Stimulated activated naive B cell treated with anti-CD40 and anti-IgM and Interleukin-4, amounts not matched to agents 10 μg/mL and 1 μg/mL and 100 μg/mL, for 72 hours (primary cell): ENCODE measurements at places on chromosomes 4 and X.

- peaks cover 49% of the 10 kb centered on the region for H3K36me3 ChIP-seq
- H3K27ac ChIP-seq: no peak overlapping the region
- no peak overlapping the region for H3K4me3 ChIP-seq
- H3K4me1 ChIP-seq: no peaks in the 10 kb centered on the region
These were observed 21.5 kb upstream of the GTPBP6 start for GRCh38 chrX:340121-340520.

GRCh38 chrX:139192386-139192961 lies 338.1 kb upstream of the F9 start:
- H3K4me3 ChIP-seq: no peak overlapping the region
- no peaks in the 10 kb centered on the region for H3K36me3 ChIP-seq
- no peak overlapping the region for H3K27ac ChIP-seq
- H3K4me1 ChIP-seq: no peaks in the 10 kb centered on the region
- H3K27me3 ChIP-seq: peaks cover 12% of the 10 kb centered on the region
- no peak for DNase-seq

DNA sequence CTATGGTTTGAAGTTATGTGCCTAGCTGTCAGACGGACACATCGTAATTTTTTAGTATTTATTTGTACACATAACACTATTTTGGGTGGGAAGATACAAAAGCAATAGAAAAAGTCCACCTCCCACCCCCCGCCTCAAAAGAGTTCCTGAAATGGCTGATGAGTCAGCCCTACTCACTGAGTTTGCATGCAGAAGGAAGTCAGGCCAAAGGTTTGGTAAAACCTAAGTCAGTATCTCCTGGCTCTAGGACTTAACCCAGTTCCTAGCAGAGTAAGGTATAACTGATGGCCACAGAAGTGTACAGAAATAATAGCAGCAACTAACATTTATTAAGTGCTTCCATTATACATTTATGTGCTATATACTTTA lies 2.9 kb upstream of the KLHL2 start:
- peaks cover 2% of the 10 kb centered on the region for H3K36me3 ChIP-seq
- no peak overlapping the region for H3K27ac ChIP-seq
- no peaks in the 10 kb centered on the region for H3K27me3 ChIP-seq
- DNase-seq: no peak
- H3K4me3 ChIP-seq: peak overlapping the region; percentile 66

GRCh38 chrX:2608638-2609430 lies 82.3 kb upstream of the CD99 start:
- no peaks in the 10 kb centered on the region for H3K27me3 ChIP-seq
- peaks cover 13% of the 10 kb centered on the region for H3K36me3 ChIP-seq
- H3K4me3 ChIP-seq: peak overlapping the region; percentile 90
- peaks cover 54% of the 10 kb centered on the region for H3K4me1 ChIP-seq
- peak overlapping the region; percentile 75 for H3K27ac ChIP-seq

DNA sequence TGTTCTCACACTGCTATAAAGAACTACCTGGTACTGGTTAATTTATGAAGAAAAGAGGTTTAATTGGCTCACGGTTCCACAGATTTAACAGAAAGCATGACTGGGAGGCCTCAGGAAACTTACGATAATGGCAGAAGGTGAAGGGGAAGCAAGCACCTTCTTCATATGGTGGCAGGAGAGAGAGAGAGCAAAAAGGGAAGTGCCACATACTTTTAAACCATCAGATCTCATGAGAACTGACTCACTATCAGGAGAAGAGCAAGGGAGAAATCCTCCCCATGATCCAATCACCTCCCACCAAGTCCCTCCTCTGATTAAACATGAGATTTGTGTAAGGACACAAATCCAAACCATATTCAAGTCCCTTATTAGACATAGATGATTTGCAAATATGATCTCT lies 12.3 kb upstream of the RAP2C start:
- DNase-seq: no peak
- no peak overlapping the region for H3K4me3 ChIP-seq
- peaks cover 2% of the 10 kb centered on the region for H3K4me1 ChIP-seq
- H3K27me3 ChIP-seq: peaks cover 10% of the 10 kb centered on the region

- no peak for DNase-seq
- H3K36me3 ChIP-seq: no peaks in the 10 kb centered on the region
- H3K4me1 ChIP-seq: no peaks in the 10 kb centered on the region
- H3K27me3 ChIP-seq: peaks cover 9% of the 10 kb centered on the region
- H3K27ac ChIP-seq: no peak overlapping the region
- no peak overlapping the region for H3K4me3 ChIP-seq
These were observed 28.0 kb downstream of the JAKMIP1 start for GRCh38 chr4:6172093-6172926.

GRCh38 chrX:146907391-146908240 lies 93.1 kb upstream of the CXorf51A start:
- H3K4me1 ChIP-seq: no peaks in the 10 kb centered on the region
- DNase-seq: no peak
- H3K27ac ChIP-seq: no peak overlapping the region
- H3K4me3 ChIP-seq: no peak overlapping the region

DNA sequence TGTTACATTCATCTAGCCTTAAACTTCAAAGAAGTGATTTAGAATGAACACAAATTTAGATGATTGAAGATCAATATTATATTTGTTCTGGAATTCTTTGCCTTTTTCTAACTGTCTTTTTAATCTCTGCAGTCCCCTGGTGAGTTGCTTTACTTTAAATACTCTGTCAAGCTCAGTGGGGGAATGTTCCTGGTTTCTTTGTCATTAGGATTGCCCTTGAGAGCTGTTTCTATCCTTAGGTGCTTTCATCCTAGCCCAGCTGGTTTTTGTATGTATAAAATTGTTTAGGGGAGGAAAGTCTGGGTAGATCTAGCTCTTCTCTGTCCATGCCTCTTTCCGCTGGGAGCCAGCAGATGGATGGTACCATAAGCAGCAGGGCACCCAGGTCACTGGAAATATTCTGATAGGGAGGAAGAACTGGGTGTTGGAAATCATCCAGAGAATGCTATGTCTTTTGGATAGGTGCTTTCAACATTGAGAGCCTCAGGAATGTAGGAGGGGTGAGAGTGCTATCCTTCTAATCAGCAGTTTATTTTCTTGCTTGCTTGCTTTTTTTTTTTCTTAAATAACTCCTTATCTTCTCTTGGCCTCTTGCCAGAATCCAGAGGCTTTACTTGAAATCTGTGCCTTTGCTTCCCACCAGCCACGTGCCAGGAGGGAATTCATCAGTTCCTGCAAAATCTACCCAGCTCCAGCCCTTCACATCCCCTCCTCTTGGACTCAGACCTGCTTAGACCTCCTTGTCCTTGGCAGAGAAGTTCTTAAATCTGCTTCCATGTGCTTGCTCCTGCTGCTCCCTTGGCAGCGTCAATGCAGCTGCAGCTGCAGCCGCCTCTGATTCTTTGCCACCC lies 215.3 kb upstream of the ANXA3 start:
- peaks cover 39% of the 10 kb centered on the region for H3K27me3 ChIP-seq
- no peak for DNase-seq
- no peaks in the 10 kb centered on the region for H3K4me1 ChIP-seq
- no peak overlapping the region for H3K27ac ChIP-seq
- H3K4me3 ChIP-seq: no peak overlapping the region

- H3K27ac ChIP-seq: peak overlapping the region; percentile 0
- peaks cover 49% of the 10 kb centered on the region for H3K4me1 ChIP-seq
- peak; percentile 15 for DNase-seq
- H3K4me3 ChIP-seq: peak overlapping the region; percentile 29
These were observed 285.3 kb upstream of the RASGEF1B start for GRCh38 chr4:81756973-81757372.

GRCh38 chrX:133448512-133449076 lies 33.3 kb upstream of the GPC4 start:
- H3K27me3 ChIP-seq: no peaks in the 10 kb centered on the region
- peaks cover 6% of the 10 kb centered on the region for H3K4me1 ChIP-seq
- no peak overlapping the region for H3K27ac ChIP-seq
- DNase-seq: no peak
- H3K36me3 ChIP-seq: no peaks in the 10 kb centered on the region
- no peak overlapping the region for H3K4me3 ChIP-seq

DNA sequence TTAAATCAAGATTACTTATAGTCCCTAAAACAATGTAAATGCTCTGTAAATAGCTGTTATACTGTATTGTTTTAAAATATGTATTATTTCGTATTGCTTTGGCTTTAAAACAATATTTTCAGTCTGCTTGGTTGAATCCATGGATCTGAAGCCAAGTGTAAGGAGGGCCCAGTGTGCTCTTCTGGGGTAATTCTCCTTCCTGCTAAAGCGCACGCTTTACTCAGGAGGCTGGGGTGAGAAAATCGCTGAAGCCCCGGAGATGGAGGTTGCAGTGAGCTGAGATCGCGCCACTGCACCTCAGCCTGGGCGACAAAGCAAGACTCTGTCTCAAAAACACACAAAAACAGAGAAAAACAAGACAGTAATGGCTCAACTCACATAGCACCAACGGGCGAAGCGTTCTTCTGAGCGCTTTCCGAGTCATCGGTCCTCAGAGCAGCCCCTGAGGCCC lies 391 bp upstream of the IDUA start:
- H3K27ac ChIP-seq: peak overlapping the region; percentile 81
- no peaks in the 10 kb centered on the region for H3K27me3 ChIP-seq
- peak overlapping the region; percentile 91 for H3K4me3 ChIP-seq
- H3K36me3 ChIP-seq: peaks cover 4% of the 10 kb centered on the region

GRCh38 chrX:104806346-104806745 lies 240.3 kb downstream of the IL1RAPL2 start:
- H3K36me3 ChIP-seq: no peaks in the 10 kb centered on the region
- no peaks in the 10 kb centered on the region for H3K27me3 ChIP-seq
- no peak overlapping the region for H3K4me3 ChIP-seq
- H3K27ac ChIP-seq: no peak overlapping the region

DNA sequence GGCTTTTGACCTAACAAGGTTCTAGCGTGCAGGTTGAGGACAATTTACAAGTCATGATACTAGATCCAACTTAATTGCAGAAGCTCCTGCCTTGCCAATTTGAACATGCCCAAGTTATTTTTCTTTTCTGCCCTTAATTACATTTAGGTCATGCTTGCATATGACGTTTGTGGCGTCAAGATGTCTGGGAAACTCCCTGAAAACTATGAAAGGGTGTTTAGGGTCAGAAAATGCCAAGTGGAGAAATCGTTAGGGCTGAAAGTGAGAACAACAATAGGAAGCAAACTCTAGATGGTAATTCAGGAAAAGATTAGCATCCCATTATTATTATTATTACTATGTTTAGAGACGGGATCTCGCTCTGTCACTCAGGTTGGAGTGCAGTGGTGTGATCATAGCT lies 38.2 kb upstream of the PLAC8 start:
- peak overlapping the region; percentile 60 for H3K4me3 ChIP-seq
- peaks cover 19% of the 10 kb centered on the region for H3K4me1 ChIP-seq
- no peak overlapping the region for H3K27ac ChIP-seq
- H3K27me3 ChIP-seq: no peaks in the 10 kb centered on the region

- H3K27ac ChIP-seq: no peak overlapping the region
- no peak overlapping the region for H3K4me3 ChIP-seq
These were observed 109.5 kb upstream of the CENPE start for GRCh38 chr4:103307453-103308247.

- DNase-seq: no peak
- H3K4me3 ChIP-seq: no peak overlapping the region
- H3K4me1 ChIP-seq: no peaks in the 10 kb centered on the region
These were observed 446.5 kb downstream of the SPRY1 start for GRCh38 chr4:123843137-123843536.

- peaks cover 2% of the 10 kb centered on the region for H3K36me3 ChIP-seq
- H3K27me3 ChIP-seq: no peaks in the 10 kb centered on the region
- H3K4me1 ChIP-seq: peaks cover 3% of the 10 kb centered on the region
- peak overlapping the region; percentile 25 for H3K27ac ChIP-seq
These were observed 21.8 kb downstream of the TLR2 start for GRCh38 chr4:153705743-153706468.

- no peaks in the 10 kb centered on the region for H3K4me1 ChIP-seq
- DNase-seq: no peak
- no peak overlapping the region for H3K4me3 ChIP-seq
- no peaks in the 10 kb centered on the region for H3K36me3 ChIP-seq
- no peaks in the 10 kb centered on the region for H3K27me3 ChIP-seq
These were observed 33.3 kb upstream of the GALNT7 start for GRCh38 chr4:173135241-173135847.

- H3K4me3 ChIP-seq: no peak overlapping the region
- DNase-seq: no peak
- no peaks in the 10 kb centered on the region for H3K4me1 ChIP-seq
- H3K27ac ChIP-seq: no peak overlapping the region
- no peaks in the 10 kb centered on the region for H3K36me3 ChIP-seq
These were observed 363.8 kb upstream of the FTHL17 start for GRCh38 chrX:31435592-31435991.

DNA sequence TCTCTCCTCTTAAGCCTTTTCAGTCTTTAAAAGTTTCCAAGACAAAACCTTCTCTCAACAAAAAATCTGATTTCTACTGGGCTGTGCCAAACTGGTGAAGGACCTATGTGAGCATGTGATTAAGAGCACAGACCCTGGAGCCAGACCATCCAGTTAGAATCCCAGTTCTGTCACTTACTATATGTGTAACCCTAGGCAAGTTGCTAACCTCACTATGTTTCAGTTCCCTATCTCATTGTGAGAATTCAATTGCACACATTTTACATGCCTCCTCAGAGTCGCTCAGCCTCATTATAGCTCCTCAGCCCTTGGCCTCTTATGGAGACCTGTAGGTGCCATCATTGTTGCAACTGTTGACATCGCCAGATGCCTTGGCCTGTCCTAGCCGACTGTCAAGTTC lies 54.1 kb upstream of the VEGFD start:
- no peaks in the 10 kb centered on the region for H3K4me1 ChIP-seq
- no peak for DNase-seq

GRCh38 chr4:98662626-98663225 lies 4.3 kb upstream of the TSPAN5 start:
- H3K4me1 ChIP-seq: peaks cover 37% of the 10 kb centered on the region
- H3K27ac ChIP-seq: peak overlapping the region; percentile 98
- H3K27me3 ChIP-seq: no peaks in the 10 kb centered on the region
- DNase-seq: peak; percentile 8
- H3K4me3 ChIP-seq: peak overlapping the region; percentile 73
- H3K36me3 ChIP-seq: no peaks in the 10 kb centered on the region

- no peaks in the 10 kb centered on the region for H3K27me3 ChIP-seq
- no peaks in the 10 kb centered on the region for H3K36me3 ChIP-seq
- DNase-seq: no peak
- no peak overlapping the region for H3K4me3 ChIP-seq
- H3K4me1 ChIP-seq: no peaks in the 10 kb centered on the region
These were observed 504.9 kb downstream of the RAPGEF2 start for GRCh38 chr4:159607809-159608208.

- no peaks in the 10 kb centered on the region for H3K4me1 ChIP-seq
- no peak overlapping the region for H3K27ac ChIP-seq
- no peak overlapping the region for H3K4me3 ChIP-seq
- no peaks in the 10 kb centered on the region for H3K36me3 ChIP-seq
These were observed 42.1 kb downstream of the TEX13B start for GRCh38 chrX:107940095-107940494.

GRCh38 chr4:6250235-6250983 lies 19.2 kb upstream of the WFS1 start:
- no peak overlapping the region for H3K27ac ChIP-seq
- peaks cover 44% of the 10 kb centered on the region for H3K27me3 ChIP-seq
- no peak overlapping the region for H3K4me3 ChIP-seq
- H3K36me3 ChIP-seq: no peaks in the 10 kb centered on the region

GRCh38 chr4:36280555-36280954 lies 861 bp upstream of the DTHD1 start:
- H3K36me3 ChIP-seq: peaks cover 3% of the 10 kb centered on the region
- H3K27ac ChIP-seq: no peak overlapping the region
- no peaks in the 10 kb centered on the region for H3K27me3 ChIP-seq
- no peak overlapping the region for H3K4me3 ChIP-seq
- DNase-seq: no peak
- H3K4me1 ChIP-seq: peaks cover 35% of the 10 kb centered on the region
